ENCODE measurements at places on chromosomes 5 and 9.

- DNase-seq: no peak
Observed at GRCh38 chr5:156803404-156803803, 46.7 kb upstream of the PPP1R2B start.

GRCh38 chr5:157562111-157562581 is 13.4 kb downstream of the ADAM19 start:
- no peak for DNase-seq

- DNase-seq: peak; percentile 73
Observed at GRCh38 chr5:157855404-157855994, 3.4 kb downstream of the CLINT1 start.

GRCh38 chr9:130175355-130175754 is 3.2 kb downstream of the NCS1 start:
- no peak for DNase-seq

DNA sequence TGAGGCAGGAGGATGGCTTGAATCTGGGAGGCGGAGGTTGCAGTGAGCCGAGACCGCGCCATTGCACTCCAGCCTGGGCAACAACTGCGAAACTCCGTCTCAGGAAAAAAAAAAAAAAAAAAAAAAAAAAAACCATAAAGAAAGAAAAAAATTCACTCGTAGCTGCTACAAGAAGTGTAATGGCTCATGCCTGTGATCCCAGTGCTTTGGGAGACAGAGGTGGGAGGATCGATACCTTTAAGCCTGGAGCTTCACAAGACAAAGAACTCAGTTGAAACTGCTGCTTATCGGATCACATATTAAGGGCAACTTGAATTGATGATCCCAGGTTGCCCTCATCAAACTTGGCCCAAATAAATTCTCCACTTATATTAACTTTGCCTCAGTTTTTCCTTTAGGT is 1.0 kb upstream of the ZCCHC7 start:
- no peak for DNase-seq

DNA sequence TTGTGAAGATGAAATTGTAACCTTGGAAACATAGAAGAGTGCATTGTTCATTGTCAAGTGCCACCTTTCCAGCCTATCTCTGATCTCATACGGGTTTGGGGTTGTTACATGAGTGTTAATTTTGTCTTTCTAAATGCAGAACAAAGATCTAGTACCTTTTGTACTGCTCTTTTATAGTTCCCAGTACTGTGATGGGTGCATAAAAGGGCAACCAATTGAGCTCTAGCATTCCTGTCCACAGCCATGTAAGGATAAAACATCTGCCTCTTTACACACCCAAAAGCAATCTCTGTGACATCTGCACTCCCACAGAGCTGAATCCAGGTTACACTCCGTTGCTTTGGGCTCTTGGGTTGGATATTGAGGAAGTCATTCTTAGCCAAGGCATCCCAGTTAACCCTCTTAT is 255.2 kb downstream of the SGCD start:
- DNase-seq: no peak

- DNase-seq: no peak
Observed at GRCh38 chr9:104970271-104970987, 42.5 kb upstream of the ABCA1 start.

GRCh38 chr9:95649801-95650213 is 133.0 kb upstream of the PTCH1 start:
- DNase-seq: no peak

- DNase-seq: no peak
Observed at GRCh38 chr9:108551030-108551841, 304.6 kb downstream of the ACTL7B start.

- DNase-seq: no peak
Observed at GRCh38 chr9:135009794-135010585, 77.5 kb upstream of the OLFM1 start.

- DNase-seq: no peak
Observed at GRCh38 chr5:116271446-116272025, 186.7 kb downstream of the COMMD10 start.

GRCh38 chr9:133564451-133565116 is 30.1 kb downstream of the ADAMTSL2 start:
- no peak for DNase-seq

- no peak for DNase-seq
Observed at GRCh38 chr5:62574599-62574998, 4.0 kb upstream of the LRRC70 start.

DNA sequence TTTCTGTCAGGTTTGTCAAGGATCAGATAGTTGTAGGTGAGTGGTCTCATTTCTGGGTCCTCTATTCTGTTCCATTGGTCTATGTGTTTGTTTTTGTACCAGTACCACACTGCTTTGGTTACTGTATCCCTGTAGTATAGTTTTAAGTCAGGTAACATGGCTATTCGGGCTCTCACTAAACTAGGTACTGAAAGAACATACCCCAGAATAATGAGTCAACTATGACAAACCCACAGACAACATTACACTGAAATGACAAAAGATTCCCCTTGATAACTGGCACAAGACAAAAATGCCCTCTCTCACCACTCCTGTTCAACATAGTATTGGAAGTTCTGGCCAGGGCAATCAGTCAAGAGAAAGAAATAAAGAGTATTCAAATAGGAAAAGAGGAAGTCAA is 535.3 kb upstream of the CYLC2 start:
- DNase-seq: no peak

DNA sequence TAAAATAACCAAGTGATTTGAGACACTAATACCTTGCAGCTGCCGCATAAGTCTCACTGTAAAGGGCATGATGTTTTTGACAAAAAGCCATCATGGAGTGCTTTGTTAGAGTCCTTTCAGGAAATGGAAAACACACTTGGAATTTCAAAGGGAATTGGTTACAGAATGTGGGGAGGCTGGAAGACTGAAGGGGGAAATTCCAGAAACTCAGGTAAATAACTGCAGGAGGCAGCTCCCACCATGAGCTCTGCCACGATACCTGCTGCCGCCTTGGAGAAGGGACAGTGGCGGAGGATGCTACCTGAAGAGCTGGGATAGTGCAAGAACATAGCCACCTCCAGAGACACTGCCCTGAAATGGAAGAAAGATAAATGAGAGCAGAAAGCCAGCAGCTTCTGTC is 66.9 kb downstream of the PRKACG start:
- no peak for DNase-seq

DNA sequence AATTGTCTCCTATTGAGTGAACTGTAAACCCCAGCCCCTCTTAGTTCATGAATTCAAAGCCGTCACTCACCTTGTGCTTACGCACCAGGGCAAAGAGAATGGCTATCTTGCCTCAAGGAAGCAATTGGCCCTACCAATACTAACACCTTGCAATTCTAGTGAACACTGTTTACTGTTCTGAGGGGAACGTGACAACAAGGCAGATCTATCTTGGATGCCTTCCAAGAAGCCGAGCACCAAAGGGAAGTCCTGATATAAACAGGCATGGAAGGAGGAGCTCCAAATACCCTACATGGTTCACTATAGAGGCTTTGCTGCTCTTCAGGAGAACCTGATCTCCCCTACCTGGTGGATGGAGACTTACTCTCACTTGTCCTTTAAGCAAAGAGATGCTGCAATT is 1.7 kb upstream of the PLPPR1 start:
- DNase-seq: peak; percentile 37

GRCh38 chr9:14487547-14488185 is 173.7 kb upstream of the NFIB start:
- DNase-seq: no peak

DNA sequence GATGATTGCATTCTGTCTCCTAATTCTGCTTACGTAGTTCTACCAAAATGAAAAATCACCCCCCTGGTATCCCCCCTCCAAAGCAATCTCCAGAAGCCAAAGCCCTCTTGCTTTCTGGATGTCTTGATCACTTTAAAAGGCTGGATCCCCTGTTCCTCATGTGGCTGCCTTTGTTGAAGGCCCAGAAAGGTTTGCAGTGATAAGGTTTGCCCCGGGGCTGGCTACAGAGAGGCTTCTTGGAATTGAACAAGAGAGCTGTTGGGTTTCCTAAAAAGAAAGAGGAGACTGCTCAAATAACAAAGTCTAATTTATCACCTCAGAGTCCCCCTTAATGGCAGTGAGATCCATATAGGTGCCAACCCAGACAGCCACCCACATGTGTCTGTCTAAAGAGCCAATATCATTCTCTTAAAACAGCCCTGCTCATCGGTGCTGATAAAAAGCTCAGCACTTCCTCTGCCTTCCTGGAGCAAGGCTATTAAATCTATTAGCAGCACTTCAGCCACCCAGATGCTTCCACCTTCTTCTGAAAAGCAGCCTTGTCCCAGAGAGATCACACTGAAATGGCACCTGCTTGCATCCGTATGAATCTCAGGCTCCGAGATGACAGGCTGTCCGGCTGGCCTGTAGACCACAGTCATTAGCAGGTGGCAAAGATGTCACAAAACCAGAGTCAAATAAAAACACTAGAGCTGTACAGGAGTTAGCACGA is 70.9 kb downstream of the TEX10 start:
- no peak for DNase-seq

GRCh38 chr5:176899946-176900779 is 1.0 kb upstream of the HK3 start:
- DNase-seq: peak; percentile 52

DNA sequence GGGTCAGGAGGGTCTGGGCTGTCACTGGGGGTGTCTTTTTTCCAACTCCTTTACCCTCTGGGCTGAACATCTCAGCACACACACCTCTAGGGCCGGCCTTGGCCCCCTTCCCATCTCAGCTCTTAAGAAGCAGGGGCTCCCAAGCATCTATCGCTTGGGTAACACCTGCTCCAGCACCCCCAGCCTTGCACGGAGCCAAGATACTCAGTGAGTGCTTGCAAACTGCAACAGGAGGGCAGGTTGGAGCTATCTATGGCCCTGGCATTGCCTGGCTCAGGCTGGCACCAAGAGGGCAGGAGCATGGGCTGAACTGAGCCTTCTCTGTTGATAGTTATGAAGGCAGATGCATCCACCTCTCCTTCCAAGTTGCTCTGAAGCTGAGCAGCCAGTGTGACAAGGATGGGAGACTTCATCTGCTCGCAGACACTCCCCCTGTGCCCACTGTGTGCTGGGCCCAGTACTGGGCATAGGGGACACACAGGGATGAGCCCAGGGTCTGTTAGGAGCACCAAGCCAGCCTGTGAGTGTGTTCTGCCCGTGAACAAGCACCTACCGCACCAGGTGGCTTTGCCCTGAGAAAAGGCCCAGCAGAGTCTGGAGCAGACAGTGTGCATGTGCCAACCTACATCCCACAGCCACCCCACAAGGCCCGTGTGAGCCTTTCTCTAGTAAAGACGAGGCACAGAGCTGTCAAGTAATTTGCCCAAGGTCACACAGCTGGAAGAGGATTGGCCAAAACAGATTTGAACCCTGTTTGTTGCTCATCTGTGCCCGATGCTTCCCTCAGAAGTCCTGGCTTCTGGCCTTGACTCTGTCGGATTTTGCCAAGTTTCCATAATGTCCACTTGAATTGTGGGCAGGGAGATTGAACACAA is 58.2 kb downstream of the PHF2 start:
- peak; percentile 70 for DNase-seq

DNA sequence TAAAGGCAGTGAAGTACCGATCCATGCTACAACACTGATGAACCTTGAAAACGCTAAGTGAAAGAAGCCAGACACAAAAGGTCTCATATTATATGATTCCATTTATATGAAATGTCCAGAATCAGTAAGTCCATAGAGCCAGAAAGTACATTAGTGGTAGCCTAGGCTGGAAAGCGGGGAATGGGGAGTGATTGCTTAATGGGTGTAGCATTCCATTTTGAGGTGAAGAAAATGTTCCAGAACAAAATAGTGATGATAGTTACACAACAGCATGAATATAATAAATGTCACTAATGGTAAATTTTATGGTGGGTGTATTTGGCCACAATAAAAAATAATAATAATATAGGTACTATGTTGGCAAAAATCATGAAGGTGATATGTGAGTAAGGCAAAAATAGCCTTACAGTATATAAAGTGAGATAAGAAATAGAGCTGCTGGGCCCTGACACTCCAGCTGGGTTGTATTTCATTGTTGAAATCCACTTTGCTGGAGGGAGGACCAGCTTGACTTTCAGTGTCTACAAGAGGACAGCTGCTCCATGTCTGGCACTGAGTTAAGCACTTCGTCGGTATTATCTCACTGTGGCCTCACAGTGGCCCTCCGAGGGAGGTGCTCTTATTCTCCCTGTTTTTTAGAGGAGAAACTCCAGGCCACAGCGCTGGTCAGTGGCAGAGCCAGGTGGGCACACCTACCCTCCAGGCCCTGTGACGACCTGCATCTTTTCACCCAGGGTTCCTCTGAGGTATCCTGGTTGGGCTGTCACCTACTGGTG is 22.4 kb upstream of the ANGPTL2 start:
- no peak for DNase-seq

DNA sequence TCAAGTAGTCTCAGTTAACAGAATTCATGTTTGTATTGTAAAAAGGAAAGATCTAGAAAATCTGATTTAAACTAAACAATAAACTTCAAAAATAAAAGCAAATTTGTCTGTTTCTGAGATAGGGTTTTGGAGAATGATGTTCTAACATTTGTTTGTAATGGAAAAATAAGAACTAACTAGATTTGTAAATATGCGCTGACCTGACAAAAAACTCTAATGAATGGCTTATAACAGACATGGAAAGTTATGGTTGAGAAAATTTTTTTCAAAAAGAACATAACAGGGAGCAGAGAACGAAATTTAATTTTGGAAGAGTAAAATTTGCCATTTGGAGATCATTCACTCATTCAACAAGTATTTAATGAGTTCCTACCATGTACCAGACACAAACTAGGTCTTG is 179.0 kb upstream of the TARS1 start:
- no peak for DNase-seq

DNA sequence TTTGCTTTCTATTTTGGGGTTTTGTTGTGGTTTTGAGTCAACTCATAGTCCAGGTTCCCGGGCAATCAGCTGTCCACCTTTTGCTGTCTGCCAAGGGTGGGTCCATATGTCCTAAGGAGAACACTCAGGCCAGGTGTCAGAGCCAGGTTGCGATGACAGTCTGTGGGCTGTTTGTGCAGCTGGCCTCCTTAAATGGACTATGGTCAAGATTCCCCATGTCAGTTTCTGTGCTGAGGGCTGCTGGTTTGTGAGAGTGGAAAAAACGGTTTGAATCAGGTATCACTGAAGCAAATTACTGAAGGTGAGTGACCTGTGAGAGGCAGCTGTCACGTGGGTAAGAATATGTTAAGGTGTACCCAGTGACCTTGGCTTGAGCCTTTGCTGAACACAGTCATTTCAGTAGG is 33.0 kb downstream of the SNX30 start:
- DNase-seq: no peak

DNA sequence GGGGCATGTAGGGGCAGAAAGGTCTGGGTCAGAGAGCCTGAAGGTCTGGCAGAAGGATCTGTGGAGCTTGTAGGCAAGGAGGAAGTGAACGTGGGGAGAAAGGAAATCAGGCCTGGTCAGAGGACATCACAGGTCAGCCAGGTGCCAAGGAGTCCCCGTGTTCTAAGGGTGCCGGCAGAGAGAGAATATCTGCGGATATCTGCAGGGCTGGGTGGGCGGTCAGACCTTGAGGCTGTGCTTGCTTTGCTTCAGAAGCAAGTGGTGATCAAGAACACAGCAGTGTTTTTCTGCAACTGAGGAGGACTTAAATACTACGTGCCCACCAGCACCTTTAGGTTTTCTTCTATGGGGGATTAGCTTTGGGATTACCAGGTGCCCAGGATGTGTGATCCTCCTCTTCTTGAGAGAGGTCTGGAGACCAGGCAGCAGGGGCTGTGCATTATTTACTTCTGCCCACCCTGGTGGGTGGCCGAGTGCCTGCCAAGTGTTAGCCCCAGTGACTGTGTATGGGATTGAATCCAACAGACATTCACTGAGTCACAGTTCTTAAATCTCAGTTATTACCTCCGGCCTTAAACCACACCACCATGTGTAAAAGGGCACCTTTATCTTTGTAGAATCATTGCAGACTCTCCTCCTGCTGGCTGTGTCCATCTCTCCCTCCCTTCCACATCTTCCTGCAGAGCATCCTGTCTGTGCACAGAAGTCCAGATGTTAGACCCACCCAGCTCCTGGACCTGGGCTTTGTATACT is 12.5 kb upstream of the SHB start:
- no peak for DNase-seq

- no peak for DNase-seq
Observed at GRCh38 chr5:108546939-108547338, 165.0 kb upstream of the FBXL17 start.

Measured in pons (tissue), 1 donor.